GM23248 (cell line): ENCODE measurements at places on chromosomes 7 and 10.

DNA sequence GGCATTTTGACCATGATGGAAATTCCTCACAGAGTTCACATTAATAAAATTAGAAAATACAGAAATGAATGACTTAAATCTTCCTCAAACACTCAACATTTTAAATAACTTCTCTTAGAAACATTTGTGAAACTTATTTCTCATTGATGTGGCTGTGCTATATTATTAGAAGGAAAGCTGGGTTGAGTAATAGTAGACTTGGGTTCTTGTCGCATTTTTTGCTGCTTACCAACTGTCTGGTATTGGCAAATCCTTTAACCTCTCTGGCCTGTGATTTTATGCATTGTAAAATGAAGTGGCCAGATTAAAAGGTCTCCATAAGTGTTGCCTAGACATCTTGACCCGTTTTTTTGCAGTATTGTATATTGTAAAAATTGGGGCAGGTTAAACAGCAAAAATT, 66.5 kb downstream of the VPS50 start:
- peak; percentile 74 for DNase-seq

DNA sequence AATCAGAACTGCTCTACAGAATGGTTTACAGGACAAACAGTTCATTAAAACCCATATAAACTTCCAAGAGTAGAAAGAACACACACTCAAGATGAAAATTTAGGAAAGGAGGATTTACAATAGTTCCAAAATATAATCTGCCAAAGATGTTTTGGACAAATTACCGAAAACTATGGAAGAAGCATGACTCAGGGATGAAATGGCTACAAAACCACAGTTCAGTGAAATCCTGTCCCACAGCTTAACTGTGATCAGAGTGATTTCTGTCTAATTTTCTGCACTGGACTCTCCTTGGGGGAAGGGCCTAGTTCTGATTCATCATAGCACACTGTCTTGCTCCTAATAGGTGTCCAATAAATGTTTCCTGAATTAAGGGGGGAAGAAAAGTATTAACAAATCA, 82.2 kb downstream of the HIPK2 start:
- peak; percentile 65 for DNase-seq

GRCh38 chr10:51074238-51075028, at the start of gene PRKG1:
PRKG1 (plus strand) TSS chr10:51074487.
- DNase-seq = peak; percentile 89

GRCh38 chr7:36284456-36285090, 105.1 kb upstream of the ANLN start:
- no peak for DNase-seq

- DNase-seq = no peak
Measured at GRCh38 chr7:36928311-36928710, 204.0 kb upstream of the AOAH start.

DNA sequence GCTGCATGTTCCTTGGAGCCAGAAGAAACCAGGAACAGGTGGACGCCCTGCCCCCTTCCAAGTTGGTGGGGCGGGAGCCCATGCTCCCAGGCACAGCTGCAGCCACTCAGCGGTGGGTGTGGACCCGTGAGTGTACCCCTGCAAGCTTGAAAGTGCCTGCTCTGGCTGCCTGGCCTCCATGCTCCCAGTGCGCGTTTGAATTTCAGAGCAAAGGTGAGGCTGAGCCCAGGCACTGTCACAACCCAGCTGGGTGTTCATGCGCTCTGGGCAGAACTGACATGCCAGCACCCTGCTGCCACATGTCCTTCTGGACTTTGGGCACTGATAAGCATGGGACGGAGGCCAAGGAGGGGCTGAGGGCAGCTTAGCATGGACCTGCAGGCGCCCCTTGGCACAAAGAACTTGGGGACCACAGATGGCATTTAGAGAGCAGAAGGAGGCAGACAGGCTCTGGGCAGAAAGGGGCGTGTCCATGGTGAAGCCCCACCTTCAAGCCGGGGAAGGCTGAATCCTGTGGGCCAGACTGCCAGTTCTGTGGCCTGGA, 402.0 kb upstream of the NRG3 start:
- no peak for DNase-seq

DNA sequence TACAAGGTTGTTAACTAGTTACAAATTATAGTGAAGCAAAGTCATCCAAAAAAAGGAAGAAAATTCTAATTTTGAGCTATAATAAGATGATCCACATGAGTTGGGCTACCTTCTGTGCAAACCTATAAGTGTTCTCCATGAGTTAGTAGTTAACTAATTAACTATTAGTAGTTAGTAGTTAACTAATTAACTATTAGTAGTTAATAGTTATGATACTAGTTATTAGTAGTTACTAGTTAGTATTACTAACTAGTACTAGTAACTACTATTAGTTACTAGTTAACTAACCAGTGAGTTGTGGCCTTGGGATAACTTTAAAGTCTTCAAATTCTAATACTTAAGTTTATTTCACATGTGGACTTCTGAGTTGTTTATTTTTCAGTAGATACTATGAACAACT, 453.4 kb upstream of the GRM3 start:
- no peak for DNase-seq
